Activated T-cell treated with anti-CD3 and anti-CD28 coated beads, Interleukin-2, amount 50 U/mL, for 48 hours (primary cell): ENCODE measurements at places on chromosomes 3 and 15.

DNA sequence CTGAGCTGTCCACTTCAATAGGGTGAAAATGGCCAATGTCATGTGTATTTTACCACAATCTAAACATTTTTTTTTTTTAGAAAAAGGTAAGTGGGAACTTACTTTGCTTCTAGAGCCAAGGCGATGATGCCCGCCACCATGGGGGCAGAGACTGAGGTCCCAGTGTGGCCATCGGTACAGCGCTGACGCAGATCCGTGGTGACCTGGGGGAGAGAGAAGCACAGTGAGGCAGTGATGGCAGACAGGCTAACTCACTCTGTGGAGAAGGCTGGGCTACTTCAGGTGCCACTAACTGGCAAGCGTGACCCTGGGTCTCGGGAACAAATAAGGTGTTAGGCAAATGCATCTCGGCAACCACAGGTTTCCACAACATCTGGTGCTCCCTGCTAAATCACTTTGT is 94.3 kb upstream of the SNRPA1 start:
- DNase-seq, result no peak

DNA sequence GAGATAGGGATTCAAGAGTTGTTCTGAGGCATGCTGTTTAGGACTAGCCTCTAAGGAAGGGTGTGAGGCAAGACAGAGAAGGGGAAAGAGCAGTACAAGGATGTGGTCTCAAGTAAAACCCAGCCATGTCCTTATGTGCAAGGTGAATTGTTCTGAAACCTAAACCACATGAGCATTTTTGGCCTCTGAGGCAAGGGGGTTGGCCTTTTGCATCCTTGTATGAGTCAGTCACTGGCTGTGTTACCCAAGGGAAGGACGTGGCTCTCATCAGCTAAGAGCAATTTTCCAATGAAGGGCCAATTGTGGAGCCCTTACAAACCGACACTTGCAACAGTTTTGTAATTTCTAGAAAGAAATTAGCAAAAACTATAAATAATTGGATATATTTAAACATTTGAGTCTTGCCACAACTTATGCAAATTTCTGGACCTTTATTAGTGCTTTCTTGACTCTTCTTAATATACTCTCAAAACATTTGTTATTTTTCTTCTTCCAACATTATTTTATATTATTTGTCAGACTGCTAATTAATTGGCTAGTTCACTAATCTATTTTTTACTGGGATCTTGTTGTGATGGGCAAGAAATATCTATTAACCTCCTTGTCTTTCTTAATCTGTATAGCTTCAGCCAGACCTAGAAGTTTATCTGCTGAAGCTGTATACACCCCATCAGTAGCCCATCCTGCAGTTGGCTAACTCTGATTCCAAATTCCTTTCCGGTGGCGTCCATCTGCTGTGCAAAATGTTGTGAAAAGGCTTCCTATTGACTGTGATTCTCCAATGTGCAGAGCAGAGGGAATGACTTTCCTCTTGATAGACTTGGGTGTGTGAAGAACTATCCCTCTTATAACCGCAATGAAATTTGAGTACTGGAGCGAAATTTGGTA is 97.7 kb upstream of the P2RY1 start:
- peak; percentile 26 for DNase-seq

- DNase-seq, result no peak
Observed at GRCh38 chr15:100866386-100867330, 13.0 kb upstream of the ALDH1A3 start.

DNA sequence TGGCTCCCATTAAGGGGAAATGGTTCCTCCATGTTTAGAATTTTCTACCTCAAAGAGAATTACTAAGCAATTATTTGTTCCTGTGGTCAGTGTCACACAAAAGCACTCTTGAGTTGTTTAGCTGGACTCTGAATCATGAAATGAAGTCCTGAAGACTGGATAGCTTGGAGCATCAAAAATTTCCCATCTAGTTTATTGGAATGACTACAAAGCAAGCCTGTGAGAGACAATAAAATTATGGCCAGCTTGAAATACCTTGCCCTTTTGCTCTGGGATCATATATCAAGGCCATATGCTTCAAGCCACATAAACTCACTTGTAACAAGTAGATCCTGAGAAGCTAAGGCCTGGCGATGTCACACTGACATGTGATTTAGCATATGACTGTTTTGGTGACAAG is 292.3 kb downstream of the TIGIT start:
- DNase-seq, result no peak

- DNase-seq, result no peak
Observed at GRCh38 chr3:46168583-46169345, 39.3 kb downstream of the CCR1 start.

DNA sequence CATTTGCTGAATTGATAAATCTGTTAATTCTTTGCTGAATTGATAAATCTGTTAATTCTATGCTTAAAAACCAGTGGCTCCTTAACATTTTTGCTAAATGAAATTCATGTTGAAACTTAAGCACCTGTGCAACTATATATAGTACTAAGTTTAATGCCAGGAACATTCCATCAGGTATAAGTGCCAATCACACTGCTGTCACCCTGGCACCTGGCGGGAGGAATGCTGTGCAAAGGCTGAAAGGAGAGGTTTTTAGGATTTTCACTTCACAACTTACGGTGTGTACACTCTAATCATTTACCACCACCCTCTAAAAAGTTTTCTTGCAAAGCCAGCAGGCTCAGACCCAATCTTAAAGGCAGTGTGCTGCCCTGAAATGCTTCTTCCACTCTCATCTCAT is 33.5 kb upstream of the MYO5C start:
- no peak for DNase-seq

GRCh38 chr3:120854908-120855526 is 53.0 kb upstream of the STXBP5L start:
- DNase-seq, result no peak

- DNase-seq, result no peak
Observed at GRCh38 chr3:69472093-69472492, 86.2 kb upstream of the FRMD4B start.

- no peak for DNase-seq
Observed at GRCh38 chr3:96779810-96780209, 34.6 kb upstream of the EPHA6 start.

DNA sequence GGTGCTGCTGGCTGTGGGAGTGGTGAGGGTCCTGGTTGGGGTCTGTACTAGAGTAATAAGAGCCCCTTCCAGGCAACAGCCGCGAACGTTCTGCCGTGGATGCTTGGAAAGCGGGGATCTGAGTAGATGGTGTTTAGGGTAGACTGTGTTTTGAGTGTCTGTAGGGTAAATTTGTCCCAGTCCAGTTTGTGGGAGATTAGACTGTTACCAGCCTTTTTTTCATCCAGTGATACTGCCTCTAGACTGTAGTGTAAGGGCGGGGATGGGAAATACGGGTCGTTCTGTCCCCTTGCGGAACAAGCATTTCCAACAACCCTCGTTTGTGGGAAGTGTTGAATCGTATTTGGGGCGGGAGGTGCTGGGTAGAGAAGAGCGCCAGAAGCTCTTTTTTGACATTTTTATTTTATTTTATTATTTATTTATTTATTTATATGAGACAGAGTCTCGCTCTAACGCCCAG is 424 bp downstream of the HAUS2 start:
- DNase-seq, result no peak

GRCh38 chr3:140529096-140529495 is 148.8 kb upstream of the TRIM42 start:
- DNase-seq, result no peak

DNA sequence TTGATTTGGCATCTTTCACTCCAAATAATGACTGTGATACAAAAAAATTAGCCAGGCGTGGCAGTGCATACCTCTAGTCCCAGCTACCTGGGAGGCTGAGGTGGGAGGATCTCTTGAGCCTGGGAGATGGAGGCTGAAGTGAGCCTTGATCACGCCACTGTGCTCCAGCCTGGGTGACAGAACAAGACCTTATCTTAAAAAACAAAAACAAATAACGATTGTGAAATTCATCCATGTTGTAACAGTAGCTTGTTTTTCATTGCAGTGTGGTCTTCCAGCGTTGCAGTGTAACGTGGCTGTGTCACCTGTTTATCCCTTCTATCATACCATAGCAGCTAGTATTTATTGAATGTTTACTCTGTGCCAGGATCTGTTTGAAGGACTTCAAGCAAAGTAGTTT is 120.9 kb downstream of the ITPR1 start:
- no peak for DNase-seq

- DNase-seq, result no peak
Observed at GRCh38 chr15:48336940-48337339, 5.7 kb downstream of the DUT start.

- DNase-seq, result no peak
Observed at GRCh38 chr3:151350656-151351055, 21.3 kb upstream of the P2RY13 start.

- no peak for DNase-seq
Observed at GRCh38 chr3:58989955-58990354, 59.9 kb downstream of the CFAP20DC start.

DNA sequence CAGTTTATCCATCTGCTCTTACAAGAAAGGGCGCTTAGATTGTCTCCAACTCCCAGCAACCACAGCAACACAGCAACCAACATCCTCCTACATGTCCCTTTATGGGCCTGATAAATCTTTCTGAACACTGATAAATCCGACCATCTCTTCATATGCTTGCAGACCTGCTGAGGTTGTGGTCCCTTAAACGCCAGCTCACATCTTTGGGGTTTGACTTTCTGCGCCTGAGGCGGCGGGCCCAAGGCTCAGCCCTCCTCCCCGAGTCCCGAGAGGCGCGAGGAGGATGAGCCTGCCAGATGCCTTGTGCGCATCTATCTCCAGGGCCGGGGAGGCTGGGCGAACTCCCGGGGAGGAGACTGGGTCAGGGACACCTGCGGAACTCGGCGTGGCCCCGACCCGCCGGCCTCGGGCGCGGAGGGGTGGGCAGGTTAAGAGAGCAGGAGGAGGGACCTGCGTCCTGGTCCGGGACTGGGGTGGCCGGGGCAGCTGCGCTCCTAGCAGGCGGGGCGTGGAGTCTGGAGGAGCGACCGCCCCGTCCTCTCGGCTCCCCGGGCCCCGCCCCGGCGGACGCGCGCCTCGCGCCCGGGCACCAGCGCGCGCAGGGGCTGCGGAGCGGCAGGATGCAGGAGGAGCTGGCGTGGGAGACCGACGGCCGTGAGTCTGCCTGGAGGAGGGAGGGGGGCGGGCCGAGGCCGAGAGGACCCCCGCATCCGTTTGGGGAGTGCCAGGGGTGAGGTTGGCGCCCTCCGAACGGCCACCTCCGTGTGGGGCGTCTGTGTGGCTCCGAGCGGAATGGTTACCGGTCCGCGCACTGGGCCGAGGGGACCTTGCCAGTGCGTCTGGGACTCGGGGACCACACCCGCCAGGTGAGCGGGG is at the start of gene ANKDD1A:
Gene ANKDD1A, plus strand, starts transcription at position 592 of the 876 bp plus-strand sequence. Its CDS starts 29 bp downstream, at position 621.
- peak; percentile 67 for DNase-seq

- DNase-seq, result no peak
Observed at GRCh38 chr3:141877911-141878310, 1.5 kb downstream of the ATP1B3 start.

DNA sequence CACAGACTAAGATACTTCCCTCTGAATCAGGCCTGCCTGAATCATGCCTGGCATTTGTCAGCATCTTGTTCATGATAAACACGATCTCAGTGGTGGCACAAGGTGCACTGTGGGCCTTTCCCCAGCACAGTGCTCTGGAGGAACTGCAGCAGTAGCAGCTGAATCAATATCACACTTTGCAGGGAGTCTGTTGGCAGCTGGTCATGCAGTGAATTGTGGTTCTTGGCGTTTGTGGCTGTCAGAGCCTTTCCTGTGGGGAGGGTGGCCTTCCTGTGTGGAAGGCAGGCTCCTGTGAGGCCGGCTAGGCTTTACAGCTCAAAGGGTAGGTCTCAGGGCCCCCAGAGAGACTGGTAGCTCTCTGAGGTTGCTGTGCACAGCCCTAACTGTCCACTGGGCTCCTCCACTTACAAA is 54.4 kb upstream of the TLE3 start:
- peak; percentile 26 for DNase-seq
